Muscle of leg (tissue), 16 donors: ENCODE measurements at places on chromosomes 5 and 9. TPM values are rescaled to one million over a fixed set of nuclear protein-coding genes. Genes with fewer than 3 reads are reported as not detected.

The ADCY2 gene
- 17.5 TPM for total RNA-seq

The RNF130 gene
- 37.0 TPM for total RNA-seq

The SLC6A7 gene
- total RNA-seq: 0.35 TPM

The GRM6 gene
- not detected for total RNA-seq

The PCDH12 gene
- total RNA-seq: 19.8 TPM

The PCDHGA5 gene
- 2.3 TPM for total RNA-seq

The ANKRD31 gene
- 0.27 TPM for total RNA-seq

The PTTG1 gene
- total RNA-seq: 40.5 TPM

The PCDHAC2 gene
- total RNA-seq: 1.9 TPM

The PBX3 gene
- total RNA-seq: 11.4 TPM

The NAIP gene
- 10.7 TPM for total RNA-seq

The NIPAL4 gene
- total RNA-seq: 0.13 TPM

The VCAN gene
- total RNA-seq: 248 TPM

The PDE8B gene
- total RNA-seq: 2.0 TPM

The ARID3C gene
- 0.09 TPM for total RNA-seq

The GAPT gene
- total RNA-seq: 0.44 TPM

The BSPRY gene
- 0.22 TPM for total RNA-seq

The PCDHGB1 gene
- total RNA-seq: 1.3 TPM

The SKIC3 gene
- total RNA-seq: 75.0 TPM

The PRKAA1 gene
- 52.2 TPM for total RNA-seq

The NUTM2F gene
- not detected for total RNA-seq

The CER1 gene
- 0.22 TPM for total RNA-seq

The WWC1 gene
- total RNA-seq: 0.89 TPM

The TAF1L gene
- total RNA-seq: under 0.01 TPM

The SPINK13 gene
- total RNA-seq: not detected

The TLN1 gene
- total RNA-seq: 78.0 TPM

The C5orf34 gene
- 4.5 TPM for total RNA-seq

The WDR38 gene
- total RNA-seq: 0.04 TPM

The TXNDC8 gene
- not detected for total RNA-seq

The PLCXD3 gene
- 0.09 TPM for total RNA-seq
